K562 (cell line): ENCODE measurements at places on chromosomes 12 and 14.

- no peak for DNase-seq
These were observed 165.1 kb downstream of the MON2 start for GRCh38 chr12:62631471-62632410.

DNA sequence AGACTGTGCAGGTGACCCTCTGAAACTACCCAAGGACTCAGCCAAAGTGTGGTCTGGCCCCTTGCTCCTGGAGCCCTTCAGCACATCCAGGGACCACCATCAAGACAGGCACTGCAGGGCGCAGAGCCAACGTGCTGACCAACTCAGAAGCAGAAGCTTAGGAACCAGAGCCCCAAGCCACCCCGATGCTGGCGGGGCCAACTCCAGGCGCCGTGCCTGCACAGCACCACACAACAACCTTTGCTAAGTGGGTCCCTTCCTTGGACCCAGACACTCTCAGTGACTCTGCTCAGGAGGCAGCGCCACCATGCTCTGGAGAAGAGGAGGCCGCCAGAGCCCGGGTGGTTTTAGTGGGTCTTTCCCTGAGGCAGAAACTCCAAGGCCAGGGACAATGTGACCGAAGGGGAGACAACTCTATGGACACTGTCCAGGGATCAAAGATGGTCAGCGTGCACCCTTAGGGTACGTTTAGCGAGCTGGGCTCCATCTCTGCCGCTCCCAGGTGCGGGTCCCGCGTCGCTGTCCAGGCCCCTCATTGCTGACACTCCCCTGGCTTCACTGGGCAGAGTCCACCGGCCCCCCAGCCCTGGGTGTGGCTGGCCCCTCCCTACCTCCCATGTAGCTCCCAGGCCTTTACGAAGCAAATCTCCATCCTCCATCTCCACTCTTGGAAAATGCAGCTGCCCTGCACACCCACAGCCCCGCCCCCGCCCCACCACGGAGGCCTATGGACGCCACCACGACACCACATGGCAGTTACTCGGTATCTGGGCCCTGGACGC is 16.1 kb downstream of the CHGA start:
- DNase-seq, result no peak

DNA sequence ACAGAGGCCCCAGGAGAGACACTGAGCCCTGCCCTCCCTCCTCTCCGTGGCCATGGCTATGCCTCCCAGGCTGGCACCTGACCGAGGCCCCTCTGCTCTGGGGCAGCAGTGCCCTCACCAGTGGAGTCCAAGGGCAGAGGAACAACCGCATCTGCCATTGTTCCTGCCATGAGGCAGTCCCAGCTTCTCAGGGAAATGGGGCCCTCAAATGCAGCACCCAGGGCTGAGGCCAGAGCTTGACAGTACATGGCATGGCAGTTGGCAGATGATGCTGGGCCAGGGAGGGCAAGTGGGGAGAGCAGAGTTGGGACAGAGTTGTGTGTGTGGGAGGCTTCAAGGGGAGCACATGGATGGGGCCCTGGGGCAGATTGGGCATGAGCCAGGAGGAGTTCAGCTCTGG is 21.1 kb upstream of the KRT77 start:
- DNase-seq, result no peak

DNA sequence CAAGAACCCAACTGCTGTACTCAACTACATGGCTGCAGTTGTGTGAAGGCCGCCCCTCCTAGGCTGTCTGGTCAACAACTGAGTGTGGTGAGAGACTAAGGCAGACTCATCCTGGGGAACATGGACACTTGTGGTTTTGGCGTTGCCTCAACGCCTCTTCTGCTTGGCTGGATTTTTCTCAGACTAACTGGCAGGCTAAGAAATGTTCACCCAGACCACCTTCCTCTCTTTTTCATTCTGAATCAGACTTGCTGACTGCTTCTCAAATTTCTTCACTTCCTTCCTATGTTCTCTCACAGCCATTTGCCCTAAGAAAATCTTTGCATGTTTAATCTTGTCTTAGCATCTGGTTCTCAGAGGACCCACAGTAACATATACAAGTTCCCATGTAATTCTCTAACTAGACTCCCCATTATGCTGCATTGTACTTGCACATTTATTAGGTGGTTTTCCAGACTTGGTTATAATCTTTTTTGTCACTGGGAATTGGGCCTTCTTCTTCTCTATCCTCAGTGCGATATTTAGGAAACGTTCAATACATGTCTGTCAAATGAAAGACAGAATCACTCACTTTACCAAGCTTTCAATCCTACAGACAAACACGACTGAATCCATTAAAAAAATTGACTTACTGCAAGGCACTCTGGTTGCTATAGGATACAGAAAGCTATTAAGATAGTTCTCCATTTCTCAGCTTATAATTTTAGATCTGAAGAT is 327.6 kb downstream of the CCER1 start:
- no peak for DNase-seq

- DNase-seq, result no peak
These were observed 43.5 kb upstream of the NOS1 start for GRCh38 chr12:117404940-117405339.

DNA sequence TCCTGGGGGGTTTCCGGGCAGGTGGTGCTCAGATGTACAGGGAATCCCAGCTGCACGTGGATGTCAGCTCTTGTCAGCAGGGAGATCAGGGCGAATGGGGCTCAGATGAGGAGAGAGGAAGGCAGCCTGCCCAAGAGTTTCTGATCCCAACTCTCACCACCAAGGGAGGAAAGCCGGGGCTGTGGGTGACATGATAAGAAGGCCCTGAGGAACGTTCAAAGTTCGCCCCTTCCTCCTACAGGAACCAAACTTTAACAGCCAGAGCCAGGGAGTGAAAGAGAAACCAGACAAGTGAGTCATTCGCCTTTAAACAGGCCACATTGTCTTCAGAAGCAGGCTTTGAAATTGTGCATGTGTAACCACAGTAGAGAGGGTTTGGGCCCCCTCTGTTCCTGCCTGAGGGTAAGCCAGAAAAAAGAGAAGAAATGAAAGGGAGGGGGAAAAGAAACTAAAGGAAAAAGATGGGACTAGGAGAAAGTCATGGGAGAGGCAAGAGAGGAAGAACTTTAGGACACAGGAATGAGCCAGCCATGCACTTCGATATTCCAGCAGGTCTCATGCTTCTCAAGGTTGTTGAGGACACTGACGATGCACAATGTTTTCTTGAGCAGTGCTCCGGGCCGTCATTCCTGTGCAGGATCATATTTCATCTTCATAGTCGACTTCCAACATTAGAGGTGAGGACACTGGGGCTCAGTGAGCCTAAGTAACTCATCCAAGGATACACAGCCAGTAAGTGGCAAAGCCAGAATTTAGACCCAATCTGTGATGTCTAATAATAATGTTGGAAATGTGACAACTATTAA is 691.4 kb upstream of the TBX3 start:
- DNase-seq, result no peak

- no peak for DNase-seq
These were observed 86.1 kb upstream of the DYNC1H1 start for GRCh38 chr14:101878211-101878821.

DNA sequence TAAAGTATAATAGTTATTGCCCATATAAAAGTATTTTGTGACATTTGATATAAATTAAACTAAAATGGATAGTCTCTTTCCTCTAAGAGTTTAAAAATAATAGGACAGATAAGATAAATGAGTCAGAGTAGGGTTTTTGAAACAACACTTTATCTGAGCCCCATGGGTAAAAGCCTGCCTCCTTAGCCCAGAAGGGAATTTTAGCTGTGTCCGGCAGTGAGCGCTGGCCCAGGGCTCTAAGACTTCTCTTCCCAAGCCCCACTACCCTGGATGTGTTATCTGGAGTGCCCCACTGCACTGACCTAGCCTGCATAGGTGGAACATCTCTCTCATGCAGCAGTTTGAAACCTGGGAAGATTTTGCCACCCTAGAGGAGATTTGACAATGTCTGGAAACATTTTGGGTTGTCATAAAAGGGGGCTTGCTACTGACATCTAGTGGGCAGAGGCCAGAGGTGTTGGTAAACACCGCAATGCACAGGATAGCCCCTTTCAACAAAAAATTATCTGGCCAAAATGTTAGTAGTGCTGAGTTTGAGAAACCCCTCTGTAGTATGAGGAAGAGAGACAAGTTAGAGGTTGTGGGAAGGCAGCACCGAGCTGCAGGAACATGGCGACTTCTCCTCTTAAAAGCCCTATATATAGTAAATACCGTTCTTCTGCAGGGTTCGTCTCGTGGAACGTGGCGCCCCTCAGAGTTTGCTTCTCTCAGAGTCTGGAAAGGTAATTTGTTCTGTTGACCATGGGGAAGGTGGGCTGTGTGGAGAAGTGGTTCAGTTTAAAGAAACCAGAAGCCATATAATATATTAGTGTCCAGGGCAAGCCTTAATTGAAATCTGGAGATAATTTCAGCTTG is 29.3 kb upstream of the ATF1 start:
- DNase-seq, result peak; percentile 26

GRCh38 chr12:65602610-65603295 is 221.5 kb upstream of the HMGA2 start:
- DNase-seq, result peak; percentile 70

DNA sequence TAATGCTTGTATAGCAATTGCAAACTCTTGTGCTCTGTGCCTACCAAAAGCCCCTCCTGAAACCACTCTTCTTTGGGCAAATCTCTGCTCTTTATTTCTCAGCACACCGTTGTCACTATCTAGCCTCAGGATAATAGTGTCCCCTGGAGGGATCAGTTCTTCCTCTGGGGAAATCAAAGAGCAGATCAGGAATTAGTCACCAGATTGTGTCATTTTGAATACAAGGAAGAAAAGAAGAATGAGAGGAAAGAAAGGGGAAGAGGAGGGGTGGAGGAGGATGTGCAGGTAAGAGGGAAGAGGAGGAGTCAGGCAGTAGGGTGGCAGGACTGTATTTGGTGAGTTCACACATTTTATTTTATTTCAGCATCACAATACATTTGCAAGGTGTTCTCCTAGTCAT is 256.4 kb downstream of the GRIN2B start:
- no peak for DNase-seq

DNA sequence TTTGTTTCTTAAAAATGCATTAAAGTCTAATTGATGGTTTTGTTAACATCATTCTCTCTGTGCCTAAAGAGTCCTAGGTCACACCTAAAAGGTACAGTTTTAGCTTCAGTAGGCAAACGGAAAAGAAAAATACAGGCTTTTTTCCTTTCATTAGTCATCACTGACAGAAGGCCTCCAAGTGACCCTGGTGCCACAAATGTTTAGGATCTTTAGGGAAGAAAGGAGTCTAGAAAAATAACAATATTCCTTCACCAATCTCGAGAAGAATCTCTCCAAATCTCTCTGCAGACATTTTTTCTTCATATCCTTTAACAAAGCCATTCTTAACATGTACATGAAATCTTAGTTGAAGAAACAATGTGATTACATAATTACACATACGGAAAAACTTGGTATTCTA is 2.0 kb downstream of the DENND5B start:
- DNase-seq, result no peak

GRCh38 chr12:89153341-89153740 is 199.0 kb downstream of the DUSP6 start:
- no peak for DNase-seq

DNA sequence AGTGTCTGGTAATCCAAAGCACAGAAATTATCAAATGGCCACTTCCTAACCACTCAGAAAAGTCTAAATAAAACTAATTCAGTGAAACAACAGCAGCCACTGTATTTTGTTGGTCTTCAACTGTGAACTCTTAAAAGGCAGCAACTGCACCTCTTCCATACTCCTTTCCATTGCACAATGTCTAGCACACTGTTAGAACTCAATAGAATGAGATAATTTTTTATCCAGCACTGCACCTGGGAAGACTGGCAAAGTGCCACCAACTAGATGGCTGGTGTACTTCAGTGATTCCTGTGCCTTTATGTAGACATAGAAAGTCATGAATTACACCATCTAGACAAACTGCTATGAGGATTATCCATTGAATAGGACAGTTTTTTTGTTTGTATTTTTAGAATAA is 26.2 kb downstream of the LGR5 start:
- DNase-seq, result no peak

GRCh38 chr12:6613776-6614512 is 6.8 kb upstream of the CHD4 start:
- peak; percentile 90 for DNase-seq

DNA sequence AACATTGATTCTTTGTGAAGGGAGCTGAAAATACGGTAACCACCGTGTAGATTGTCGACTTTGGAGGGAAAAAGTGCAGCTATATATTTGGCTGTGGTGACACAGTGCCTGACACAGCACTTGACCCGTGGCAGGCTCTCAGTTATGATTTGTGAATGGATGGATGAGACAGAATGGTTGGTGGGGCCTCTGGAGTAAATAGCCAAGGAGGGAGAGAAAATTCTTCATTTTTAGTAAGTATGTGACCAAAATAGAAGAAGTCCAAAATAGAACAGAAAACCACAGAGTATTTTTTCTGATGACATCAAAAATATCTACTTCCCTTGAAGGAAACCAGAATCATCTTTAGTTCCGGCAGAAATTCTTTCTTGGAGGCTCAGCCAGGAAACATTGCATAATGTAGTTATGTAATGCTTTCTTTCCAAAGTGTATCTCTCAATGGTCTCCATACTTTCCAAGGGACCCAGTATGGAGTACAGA is 82.0 kb upstream of the WSCD2 start:
- DNase-seq, result no peak

- no peak for DNase-seq
These were observed 439.6 kb upstream of the CCDC196 start for GRCh38 chr14:66046591-66046990.

GRCh38 chr12:32229971-32230612 is 123.4 kb downstream of the BICD1 start:
- no peak for DNase-seq

GRCh38 chr12:31620311-31620710 is 29.4 kb upstream of the DENND5B start:
- DNase-seq, result no peak

DNA sequence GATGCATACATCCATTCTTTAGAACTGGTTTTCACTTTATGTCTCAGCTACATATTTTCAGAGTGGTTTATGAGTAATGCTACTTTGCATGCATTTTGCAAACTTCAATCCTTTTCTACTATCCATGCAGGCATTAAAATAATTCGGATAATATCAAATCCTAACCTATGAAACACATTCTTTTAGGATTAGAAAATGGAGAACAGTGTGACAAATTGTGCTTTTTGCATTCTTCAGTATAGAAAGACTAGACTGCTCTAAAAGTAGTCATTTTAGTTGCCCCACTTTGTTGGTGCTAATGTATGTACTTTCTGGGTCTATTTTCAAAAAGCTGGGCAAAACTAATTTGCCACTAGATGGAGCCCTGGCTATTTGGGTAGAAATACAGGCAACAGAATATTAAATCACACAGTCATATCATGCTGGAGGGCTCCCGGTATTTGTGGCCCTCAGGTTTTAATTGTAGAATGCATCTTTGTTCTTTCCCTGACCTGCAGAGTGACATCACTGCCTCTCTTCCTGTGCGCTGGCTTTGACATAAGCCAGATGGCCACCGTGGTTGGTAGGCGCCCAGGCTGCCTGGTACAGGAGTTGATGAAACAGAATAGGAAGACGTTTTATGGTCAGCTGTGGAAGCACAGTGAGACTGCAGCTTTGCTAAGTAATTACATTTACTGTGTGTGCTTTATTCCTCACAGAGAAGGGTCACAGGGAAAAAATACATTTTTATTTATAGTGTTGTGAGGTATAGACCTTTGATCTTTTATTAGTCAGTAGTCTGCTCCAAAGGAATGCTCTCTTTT is 28.1 kb downstream of the MSRB3 start:
- no peak for DNase-seq
